ENCODE measurements at places on chromosomes 7 and 10.
A peak's percentile ranks its signal among the peaks of the same experiment; 100 is the strongest.

DNA sequence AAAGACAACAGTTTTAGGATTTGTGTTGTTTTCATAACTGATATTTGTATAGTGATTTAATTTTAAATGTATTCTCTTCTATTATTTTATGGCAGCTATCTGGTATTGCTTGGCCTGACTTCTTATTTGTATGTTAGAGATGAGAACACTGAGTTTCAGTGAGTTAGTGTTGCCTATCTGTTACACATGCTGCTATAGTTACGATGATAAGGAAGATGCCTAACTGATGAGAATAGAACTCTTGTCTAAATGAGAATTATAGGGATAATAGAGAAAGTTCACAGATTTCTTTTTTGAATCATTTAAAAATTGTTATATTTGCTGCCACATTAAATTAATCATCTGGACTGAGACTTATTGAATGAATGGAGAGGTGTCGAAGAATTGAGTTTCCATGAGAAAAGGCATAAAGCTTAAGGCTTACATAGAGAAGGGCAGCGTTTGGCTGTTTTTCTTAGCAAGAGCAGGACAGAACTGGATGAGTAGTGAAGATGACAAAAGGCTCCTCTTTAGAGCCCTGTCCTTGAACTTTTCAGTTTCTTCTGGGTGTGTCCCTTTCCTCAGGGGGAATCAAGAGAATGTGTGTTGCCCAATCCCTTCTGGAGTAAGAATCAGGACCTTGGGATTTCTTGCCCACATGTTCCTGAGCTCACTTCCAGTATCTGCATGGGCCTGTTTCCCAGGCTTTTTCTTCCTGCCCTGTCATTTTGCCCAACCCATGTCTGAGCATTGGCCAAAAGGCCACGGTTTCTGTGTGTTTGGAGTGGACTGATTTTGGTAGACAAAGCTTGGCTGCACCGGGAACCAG, 195.6 kb upstream of the CSTF2T start:
- DNase-seq: no peak

- DNase-seq: no peak
Measured at GRCh38 chr10:22823109-22823508, 104.7 kb upstream of the ARMC3 start.

GRCh38 chr10:130218936-130219335, 82.7 kb downstream of the GLRX3 start:
- DNase-seq: no peak

DNA sequence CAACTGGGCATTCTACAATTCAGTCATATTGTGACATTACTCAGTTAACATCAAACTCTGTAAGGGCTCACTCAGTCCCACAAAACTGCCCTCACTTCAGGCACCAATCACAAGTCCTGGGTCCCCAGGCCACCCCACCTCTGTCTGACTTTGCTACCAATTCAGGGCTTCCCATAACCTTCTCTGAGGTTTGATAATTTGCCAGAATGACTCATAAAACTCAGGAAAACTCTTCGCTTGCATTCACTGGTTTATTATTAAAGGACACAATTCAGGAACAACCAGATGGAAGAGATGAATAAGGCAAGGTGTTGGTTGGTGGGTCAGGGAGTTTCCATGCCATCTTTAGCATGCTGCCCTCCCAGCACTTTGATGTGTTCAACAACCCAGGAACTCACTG, 41.3 kb downstream of the AVL9 start:
- DNase-seq: no peak

- DNase-seq: peak; percentile 18
Measured at GRCh38 chr10:89207181-89207800, at the start of gene CH25H. TSS of gene CH25H (minus strand) at chr10:89207317. CDS start at chr10:89207292, 25 bp downstream.

GRCh38 chr10:4691776-4692175, 134.2 kb upstream of the AKR1E2 start:
- no peak for DNase-seq

DNA sequence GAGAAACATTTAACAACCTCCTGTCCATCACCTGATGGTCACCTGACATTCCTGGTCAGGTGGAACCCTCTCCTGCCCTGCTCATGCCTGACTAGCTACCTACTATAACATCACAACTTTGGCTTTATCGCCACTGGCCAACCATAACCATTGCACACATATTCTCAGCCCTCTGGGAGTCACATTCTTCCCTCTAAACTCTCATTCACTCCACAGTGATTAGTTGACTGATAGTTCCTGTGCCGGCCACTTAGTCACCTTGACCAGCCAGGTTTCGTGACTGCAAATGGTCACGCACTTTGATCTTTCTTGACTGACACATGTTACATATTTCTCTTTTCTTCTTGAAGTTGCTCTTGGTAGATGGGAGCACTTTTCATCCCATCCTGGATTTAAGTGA, 50.1 kb downstream of the GNAI1 start:
- no peak for DNase-seq

- no peak for DNase-seq
Measured at GRCh38 chr7:25562673-25563182, 334.4 kb upstream of the NPVF start.

GRCh38 chr7:126667742-126668366, 584.9 kb downstream of the GRM8 start:
- DNase-seq: no peak

DNA sequence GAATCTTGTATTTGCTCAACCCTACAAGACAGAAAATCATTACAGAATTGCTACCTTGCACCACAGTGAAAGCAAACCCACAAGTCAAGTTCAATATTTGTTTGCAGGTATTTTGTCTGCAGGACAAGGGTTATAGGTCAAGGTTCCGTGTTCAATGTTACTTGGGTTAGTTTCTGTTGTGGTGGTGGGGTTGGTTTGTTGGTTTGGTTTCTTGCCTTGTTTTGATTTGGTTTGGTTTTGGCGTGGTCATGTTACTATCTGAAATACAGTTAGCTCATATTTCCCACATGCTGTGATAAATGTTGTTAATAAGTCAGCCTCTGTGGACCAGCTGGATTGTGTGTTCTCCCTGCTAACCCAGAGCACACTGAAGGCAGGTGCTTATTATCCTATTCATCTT, 75.6 kb upstream of the INSIG1 start:
- DNase-seq: no peak

DNA sequence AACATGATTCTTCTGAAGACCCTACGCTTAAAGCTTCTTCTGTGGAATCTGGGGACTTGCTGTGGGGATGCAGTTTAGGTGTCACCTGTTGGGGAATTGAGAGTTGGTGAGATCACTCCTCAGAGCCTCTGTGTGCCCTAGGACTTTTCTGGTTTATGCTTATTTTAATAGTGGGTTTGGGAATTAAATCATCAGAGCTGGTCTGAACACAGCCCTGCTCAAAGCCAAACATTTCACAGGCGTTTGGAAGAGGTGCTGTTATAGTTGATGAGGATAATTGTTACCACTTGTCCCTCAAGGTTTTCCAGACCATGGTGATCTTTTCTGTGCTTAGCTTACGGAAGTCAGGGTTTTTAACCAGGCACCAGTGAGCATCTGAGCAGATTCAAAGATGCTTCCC, 106.1 kb downstream of the EBLN1 start:
- DNase-seq: no peak

DNA sequence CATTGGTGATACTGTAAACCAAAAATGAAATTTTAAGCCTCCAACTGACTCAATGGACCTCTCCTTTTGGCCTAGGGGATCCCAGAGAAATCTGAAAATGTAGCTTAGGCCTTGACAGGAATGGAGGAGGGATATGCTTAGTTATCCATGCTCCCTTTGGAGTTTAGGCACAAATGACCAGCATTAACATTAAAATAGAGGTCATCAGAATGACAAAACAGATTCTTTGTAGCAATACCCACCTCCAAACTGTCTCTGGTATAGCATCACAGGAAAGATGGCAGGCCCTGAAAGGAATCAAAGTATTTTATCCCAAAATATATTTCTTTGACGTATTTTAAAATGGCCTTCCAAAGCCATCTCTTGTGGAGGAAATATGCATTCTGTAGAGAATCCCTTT, 39.1 kb upstream of the LRRN3 start:
- no peak for DNase-seq

- no peak for DNase-seq
Measured at GRCh38 chr10:11232222-11232961, 214.7 kb downstream of the CELF2 start.

DNA sequence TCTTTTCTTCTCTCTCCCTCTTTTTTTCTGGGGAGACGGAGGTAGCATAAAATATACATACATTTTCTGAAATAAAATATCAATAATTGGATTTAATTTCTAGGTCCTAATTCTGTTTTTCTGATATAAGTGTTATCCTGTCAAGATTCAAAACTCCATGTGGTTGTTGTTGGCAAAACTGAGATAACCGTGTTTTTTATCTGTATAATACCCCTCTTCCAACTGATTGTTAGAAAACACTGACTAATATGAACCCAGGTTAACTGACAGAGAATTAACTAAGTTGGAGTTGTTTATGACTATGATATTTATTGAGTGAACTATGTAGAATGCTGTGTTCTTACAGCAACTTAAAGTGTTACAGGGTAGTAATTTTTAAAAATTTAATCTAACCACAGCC, 236.5 kb upstream of the KAT6B start:
- no peak for DNase-seq

GRCh38 chr10:117360994-117361667, 14.1 kb downstream of the PDZD8 start:
- no peak for DNase-seq

DNA sequence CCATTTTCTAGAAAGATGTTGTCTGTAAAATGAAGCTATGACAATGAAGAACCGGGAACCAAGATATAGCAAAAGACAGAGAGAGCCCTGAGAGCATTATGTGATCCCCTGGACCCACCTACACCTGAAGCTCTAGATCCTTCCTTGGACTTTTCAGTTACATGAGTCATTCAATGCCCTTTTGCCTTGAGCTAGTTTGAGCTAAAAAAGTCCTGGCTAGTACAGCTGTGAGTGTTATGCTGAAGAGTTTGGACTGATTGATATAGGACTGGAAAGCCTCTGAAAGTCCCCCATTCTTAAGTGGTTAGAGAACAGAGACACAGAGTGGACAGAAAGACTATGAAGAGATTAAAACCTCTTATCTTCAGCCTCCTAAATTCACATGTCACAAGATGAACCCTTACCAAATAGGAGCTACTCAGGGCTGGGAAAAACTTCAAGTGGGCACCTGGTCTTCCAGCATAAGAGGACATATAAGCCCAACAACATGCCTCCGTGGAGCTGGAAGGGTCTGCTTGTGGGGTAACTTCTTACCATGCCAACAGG, 386.8 kb upstream of the NFE2L3 start:
- no peak for DNase-seq

GRCh38 chr10:73648975-73649829, 6.6 kb downstream of the SYNPO2L start:
- no peak for DNase-seq

GRCh38 chr7:26413007-26413691, 121.5 kb downstream of the SNX10 start:
- no peak for DNase-seq

DNA sequence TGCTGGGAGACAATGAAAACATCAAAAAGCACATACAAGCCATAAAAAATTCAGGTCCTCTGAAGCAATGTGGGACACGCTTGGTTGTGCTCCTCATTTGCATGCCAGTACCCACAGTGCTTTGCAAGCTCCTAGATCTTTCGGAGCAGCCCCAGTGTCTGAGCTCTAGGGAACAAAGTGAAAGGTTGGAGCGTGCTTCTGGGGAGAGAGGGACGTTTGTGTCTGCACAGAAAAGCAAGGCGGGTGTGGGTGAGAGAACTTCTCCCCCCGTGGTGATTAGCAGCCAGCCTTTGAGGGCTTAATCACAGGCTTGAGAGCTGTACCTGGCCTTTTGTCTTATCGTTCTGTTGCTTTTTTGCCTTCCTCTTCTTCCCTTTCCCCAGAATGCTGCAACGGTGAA, 76.7 kb upstream of the HABP2 start:
- DNase-seq: no peak

- DNase-seq: no peak
Measured at GRCh38 chr10:25294032-25294926, 119.5 kb downstream of the GPR158 start.

DNA sequence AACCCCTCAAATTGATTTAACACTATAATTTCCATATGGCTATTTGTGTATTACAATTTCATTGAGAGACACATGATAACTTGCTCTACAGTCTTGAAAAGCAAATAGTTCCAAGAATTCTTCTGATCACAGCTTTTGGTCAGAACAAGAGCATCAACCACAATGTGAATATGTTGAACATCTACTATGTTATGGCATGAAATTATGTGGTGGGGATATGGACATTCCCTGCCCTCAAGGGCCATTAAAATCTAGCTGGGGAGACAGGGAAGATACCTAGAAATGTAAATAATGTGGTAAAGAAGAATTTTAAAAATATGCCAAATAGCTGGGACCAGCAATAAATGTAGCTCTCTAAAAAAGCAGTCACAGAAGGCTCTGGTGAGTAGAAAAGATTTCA, 262.2 kb downstream of the FZD1 start:
- DNase-seq: no peak

DNA sequence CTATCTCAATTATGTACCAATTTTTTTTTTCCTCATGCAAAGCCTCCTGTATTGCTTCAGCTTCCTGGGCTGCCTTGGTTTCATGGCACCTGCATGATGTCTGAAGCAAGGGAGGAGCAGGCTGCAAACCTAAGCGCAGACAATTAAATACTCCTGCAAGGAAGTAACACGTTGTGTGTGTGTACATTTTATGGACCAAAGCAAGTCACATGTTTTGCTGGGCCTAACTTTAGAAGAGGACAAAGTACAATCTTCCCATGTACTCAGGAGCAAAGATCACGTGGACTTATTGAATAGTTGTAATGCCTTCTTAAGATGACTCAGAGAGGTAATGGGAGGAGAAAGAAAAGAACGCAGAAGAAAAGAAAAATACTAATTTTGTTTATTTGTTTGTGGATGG, 944.0 kb upstream of the C7orf33 start:
- DNase-seq: no peak

DNA sequence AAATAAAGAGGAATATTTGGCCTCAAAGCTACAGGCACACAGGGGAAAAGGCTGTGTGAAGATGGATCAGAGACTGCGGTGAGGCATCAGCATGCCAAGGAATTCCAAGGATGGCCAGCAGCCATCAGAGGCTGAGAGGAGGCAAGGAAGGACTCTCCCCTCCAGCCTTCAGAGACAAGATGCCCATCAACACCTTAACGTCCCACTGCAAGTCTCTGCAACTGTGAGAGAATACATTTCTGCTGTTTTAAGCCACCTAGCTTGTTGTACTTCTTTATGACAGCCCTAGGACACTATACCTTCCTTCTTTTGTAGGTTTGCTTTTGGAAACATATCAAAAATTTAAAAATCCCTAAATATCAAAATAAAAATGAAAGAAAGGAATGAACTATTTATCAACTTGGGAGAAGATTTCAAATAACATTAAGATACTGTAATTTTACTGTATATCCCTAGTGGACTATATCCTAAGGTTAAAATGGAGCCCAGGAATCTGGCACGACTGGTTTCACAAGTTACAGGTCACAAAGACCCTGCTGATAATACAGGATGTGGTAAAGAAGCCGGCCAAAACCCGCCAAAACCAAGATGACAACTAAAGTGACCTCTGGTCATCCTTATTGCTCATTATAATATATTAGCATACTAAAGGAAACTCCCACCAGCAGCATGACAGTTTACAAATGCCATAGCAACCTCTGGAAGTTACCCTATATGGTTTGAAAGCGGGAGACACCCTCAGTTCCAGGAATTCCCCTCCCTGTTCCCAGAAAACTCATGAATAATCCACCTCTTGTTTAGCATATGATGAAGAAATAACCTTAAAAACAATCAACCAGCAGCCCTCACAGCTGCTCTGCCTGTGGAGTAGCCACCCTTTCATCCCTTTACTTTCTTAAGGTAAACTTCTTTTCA, 185.2 kb downstream of the AVL9 start:
- DNase-seq: no peak

- DNase-seq: no peak
Measured at GRCh38 chr10:30028006-30028737, 31.2 kb downstream of the JCAD start.

- no peak for DNase-seq
Measured at GRCh38 chr7:121798896-121799295, 74.1 kb upstream of the PTPRZ1 start.
